ENCODE measurements at places on chromosomes 6 and 20.

DNA sequence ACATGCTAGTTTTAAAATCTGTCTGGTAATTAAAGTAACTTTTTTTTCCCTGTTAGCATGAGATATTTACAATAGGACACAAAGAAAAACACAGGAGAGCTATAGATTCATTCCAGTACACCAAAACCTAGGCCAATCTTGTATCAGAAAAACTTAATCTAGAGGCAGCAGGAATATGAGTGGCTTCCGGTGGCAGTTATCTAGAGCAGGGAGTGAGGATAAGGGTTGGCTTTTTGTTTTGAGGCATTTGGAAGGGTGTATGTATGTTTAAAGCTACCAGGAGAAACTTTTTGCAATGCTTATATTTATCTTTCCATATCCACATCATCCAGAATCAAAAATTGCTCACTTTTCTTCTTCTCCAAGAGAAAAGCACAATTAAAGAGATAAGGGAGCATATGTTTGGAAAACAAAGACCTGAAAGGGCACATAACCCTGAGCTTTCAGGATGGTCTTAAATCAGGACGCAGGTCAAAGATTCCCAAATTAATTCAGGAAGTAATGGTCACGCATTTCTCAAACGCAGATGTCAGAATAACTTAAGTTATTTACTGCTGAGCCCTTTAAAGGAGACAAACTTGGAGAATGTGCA lies 13.1 kb downstream of the TFAP2A start:
- DNase-seq: no peak

GRCh38 chr20:2693286-2694007 lies 867 bp downstream of the EBF4 start:
- peak; percentile 16 for DNase-seq

- no peak for DNase-seq
Observed at GRCh38 chr20:35838205-35838604, 66.4 kb downstream of the PHF20 start.

GRCh38 chr6:170182093-170182780 lies 108.6 kb downstream of the DLL1 start:
- DNase-seq: no peak

DNA sequence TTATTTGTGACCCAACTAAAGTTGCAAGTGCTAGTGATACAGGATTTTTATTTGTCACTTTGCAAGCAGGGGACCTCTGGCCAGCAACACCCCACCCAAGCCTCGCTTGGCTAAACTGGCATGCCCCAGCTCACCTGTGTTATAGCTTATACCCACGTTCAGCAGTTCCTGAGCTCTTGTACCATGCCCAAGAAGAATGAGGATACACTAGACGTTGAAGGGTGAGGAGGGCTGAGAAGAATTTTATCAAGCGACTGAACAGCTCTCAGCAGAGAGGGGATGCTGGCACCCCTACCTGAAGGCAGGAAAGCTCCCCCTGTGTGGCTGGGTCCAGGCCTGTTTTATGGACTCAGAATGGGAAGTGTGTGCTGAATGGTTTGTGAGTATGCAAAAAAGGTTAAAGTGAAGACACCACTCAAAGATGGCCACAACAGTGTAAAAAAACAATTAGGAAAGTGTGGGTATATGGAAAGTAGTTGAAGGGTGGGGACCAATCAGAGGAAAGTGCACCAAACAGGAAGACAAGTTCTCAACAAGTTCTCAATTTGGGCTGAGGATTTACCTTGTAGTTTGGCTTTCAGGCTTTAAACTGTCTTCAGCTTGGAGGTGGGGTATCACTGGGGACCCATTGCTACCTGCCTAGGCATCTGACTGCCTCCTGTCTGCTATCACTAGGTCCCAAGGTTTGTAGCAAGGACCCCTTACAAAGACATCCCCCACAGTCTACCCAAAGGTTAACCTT lies 15.0 kb downstream of the BTN2A1 start:
- DNase-seq: no peak

DNA sequence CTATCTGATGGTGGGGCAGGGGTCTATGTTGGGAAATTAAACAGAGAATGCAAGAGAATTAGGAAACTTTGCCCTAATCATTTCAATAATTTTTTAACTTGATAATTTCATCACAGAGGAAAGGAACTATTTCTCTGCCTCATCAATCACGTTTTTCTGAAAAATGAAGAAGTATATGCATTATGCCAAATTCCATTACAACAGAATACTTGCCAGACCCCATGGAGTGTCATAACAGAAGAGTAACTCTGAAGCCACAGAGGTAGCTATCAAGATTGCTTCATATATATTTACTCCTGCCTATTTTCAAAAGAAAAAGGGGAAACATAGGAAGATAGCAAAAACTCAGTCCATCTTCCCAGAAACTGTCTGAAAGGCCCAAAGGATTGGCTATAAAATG lies 5.7 kb upstream of the USP49 start:
- peak; percentile 30 for DNase-seq

- DNase-seq: no peak
Observed at GRCh38 chr20:25376236-25376635, 14.4 kb downstream of the ABHD12 start.

- DNase-seq: no peak
Observed at GRCh38 chr6:7389162-7389450, 436 bp downstream of the CAGE1 start.

DNA sequence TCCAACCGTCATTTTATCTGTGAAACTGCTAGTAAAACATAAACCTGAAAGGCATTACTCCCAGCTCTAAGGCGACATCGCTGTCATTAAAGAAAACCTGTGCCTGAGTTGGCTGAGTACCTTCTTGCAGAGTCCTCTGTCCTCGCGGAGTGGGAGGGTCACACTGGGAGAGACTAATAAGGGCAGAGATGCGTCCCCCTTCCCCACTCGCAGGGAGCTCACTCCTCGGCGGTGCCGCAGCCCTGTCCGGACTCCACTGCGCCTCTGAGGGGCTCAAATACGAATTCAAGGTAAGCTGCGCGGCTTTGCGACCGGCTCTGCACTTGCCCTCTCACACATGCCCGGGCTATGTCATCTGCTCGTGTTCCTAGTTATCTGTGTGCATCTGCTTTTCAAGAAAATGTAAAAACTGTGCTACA lies at the start of gene COL19A1:
Gene COL19A1, plus strand, starts transcription at position 206 of the 419 bp plus-strand sequence. CDS start 13,012 bp downstream, outside the sequence.
- no peak for DNase-seq

Measured in inflammatory macrophage treated with lipopolysaccharide for 1 hour (primary cell).